Cardiac septum (tissue), 1 donor: ENCODE measurements at places on chromosomes 1 and 21. TPM values are rescaled to one million over a fixed set of nuclear protein-coding genes. Genes with fewer than 3 reads are reported as not detected.

DNA sequence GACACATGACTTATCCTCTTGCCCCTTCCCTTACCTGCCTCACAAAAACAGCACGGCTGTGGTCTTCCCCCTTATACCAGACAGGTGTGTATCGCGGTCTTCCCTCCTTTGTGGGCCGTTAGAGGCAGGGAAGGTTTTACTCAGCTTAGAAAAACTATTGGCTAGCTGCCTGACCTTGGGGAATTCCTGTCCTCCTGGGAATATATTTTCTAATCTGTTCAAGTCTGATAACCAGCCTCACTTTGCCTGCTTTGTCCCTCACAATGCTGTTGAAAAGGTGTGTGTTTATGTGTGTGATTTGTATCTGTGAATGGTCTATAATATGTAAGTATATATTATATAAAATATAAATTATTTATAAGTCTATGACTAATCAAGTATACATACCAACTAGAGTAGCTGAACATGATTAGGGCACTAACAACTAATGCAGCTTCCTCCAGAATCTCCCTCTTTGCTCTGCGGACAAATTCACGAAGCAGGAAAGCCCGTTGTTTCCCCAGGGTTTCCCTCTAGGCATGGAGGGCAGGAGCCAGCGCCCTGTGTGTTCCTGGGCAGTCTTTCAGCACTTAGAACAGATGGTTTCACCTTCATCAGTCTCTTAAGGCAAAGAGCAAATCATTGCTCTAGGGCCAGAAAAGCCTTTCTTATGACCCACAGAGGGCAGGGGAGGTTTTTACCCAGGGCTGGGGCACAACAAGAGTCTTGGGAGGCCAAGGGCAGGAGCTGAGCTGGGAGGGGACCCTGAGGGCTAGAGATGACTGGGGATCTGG is 25.6 kb downstream of the SLC26A9 start:
- DNase-seq, result no peak

GRCh38 chr1:67332653-67333529 is 25.2 kb downstream of the IL12RB2 start:
- no peak for DNase-seq

Gene CASZ1
- 82.0 TPM for total RNA-seq

Gene CLCA4
- 0.13 TPM for total RNA-seq

Gene SPRR2G
- not detected for total RNA-seq

Gene CFHR2
- not detected for total RNA-seq

Gene ANGPTL7
- total RNA-seq, result 0.81 TPM
